Hindlimb muscle (tissue), 1 donor: ENCODE measurements at places on chromosomes 7 and 10.

DNA sequence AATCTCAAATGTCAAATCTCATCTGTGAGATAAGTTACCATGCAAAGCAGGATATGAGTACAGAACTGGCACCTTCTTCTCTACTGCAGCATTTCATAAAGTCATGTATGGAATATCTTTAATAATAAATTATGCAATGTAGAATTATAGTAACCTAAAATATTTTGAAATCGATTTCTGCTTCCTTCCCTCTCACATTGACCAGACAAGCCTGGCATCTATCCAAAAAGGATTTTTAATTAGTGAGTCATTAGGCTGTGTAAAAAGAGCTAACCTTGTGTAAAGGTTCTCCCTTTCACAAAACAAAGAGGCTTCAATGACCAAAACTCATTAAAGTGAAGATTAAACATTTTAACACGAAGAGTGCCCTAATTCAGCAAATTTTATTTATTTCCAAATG lies 48.8 kb upstream of the EXOC6 start:
- no peak for DNase-seq

DNA sequence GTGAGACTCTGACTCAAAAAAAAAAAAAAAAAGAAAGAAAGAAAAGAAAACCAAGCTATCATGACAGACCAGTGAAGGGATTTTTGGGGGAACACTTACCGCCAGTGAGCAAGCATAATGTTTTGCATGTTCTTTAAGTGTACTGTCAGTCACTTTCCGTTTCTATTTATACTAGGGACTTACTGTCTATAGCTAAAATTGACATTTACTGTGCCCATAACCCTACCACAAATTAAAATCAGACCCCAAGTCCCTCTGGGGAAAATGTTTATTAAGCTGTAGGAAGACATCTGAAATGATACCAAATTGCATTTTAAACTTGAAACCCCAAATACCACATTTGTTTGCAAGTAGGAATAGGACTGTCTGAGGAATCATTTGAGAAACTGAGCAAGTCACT lies 252.8 kb downstream of the TRIL start:
- DNase-seq, result no peak

DNA sequence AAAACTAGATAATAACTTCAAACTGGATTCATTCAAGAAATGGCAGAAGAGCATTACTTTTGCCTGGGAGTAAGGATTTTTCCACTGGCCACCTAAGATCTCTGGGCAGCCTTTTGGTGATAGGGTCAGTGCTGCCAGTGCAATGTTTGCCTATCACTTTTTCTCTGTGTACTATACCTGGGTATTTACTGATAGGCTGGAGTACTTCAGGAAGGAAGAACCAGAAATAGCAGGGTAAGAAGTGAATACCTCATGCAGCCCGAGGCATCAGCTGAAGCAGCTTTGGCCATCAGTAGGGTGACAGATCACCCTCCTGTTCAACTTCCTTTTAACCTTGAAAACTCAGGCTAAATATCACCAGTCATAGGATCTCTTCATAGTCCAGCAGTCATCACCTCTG lies 5.5 kb upstream of the PAPSS2 start:
- DNase-seq, result no peak

- no peak for DNase-seq
Observed at GRCh38 chr7:35530124-35531109, 164.5 kb downstream of the HERPUD2 start.

DNA sequence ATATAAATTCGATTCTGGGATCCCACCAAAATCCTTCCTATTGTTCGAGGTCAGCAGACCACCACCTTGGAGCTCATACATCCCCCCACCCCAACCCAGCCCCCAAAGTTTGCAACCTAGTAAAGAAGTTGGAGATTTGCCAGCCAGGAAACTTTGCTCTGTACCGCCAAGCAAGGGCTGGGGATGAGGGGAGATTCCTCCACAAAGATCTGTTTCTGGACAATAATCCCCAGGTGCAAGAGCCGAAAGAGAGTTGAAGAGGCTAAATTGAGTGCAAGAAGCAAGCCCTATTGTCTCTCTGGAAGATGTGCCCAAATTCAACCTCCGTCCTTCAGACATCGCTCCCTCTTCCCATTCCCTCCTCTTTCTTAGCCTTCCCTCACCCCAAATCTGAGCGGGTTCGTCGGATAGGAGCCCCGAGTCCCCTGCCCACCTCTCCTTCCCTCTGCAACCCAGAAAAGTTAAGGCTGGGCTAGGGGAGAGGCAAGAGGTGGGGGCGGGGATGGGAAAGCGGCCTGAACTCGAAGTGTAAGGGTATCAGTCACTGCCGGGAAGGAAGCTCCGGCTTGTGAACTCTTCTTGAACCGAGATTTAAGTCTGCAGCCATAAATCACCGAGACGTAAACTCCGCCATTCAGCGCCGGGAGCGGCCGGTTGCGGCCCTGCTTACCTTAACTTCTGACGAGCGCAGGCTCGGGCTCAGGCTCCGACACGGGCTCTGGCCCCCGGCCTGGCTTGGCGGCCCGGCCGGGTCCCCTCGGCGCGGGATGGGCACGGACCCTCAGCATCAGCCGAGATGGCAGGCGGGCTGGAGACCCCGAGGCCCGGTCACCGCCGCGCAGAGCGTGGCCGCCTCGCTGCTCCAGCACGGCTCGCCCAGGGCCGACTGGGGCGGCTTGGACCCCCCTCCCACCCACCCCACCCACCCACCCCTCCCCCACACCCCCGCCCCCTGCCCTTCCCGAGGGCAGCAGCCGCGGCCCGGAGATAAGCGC lies 10.8 kb upstream of the HOXA2 start:
- peak; percentile 68 for DNase-seq

DNA sequence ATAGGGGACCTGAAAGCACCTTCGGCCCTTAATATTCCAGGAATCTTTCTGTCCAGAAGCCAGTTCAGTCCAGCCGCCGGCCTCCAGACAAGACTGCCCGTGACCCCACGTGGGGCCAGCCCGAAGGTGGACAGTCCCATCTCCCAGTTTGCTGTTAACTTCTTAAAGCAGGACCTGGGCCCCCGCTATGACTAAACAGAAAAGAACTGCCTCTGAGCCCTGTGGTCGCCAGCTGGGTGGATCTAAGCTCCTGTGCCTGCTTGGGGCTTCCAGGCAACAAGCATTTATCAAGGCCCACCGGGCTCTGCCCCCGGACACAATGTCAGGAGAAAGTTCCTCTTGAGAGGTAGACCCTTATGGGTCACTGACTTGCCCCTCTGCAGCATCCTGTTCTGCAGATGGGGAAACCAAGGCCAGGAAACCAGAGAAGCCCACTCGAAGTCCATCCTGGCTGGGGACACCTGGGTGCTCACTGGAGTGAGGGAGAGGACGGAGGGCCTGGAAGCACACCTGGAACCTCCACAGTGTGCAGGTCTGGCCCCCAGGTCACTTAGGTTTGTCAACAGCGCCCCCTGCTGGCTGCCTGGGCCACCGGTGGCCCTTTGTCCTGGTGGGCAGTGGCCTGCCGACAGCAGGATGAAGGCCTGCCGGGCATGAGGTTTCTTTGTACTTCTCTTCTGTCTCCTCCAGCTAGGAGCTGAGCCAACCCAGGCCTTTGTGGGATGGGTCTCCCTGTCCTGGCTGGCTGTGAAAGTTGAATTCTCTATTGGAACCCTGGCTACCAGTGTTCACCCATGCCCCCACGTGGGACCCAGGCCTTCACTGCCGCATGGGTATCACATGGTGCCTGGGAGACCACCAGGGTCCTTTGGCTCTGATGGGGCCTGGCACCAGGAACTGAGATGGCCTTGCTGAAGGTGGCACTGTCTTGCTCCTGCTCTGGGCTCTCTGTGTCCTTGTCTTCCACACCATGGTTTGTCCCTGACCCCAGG lies 128.0 kb downstream of the ZMIZ1 start:
- DNase-seq, result peak; percentile 62

GRCh38 chr7:138934861-138935260 lies 46.3 kb downstream of the KIAA1549 start:
- DNase-seq, result no peak

- DNase-seq, result no peak
Observed at GRCh38 chr10:131270461-131271190, 40.9 kb downstream of the TCERG1L start.

DNA sequence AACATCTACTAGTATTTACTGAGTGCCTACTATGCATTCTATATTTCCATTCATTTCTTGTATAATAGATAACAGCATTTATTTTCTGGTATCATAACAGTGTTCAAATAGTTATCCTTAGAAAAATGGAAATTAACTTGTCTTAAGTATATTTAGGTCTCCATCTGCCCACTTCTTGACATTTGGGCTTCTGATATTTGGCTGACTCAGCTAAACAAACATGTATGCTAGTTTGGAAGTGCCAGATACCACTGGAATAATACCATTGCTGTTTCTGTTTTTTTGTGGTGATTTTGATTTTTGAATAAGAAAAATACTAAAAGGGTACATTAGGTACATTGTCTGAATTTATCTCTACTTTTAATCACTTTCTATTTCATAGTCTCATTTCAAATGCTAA lies 169.2 kb downstream of the ST7 start:
- DNase-seq, result no peak

DNA sequence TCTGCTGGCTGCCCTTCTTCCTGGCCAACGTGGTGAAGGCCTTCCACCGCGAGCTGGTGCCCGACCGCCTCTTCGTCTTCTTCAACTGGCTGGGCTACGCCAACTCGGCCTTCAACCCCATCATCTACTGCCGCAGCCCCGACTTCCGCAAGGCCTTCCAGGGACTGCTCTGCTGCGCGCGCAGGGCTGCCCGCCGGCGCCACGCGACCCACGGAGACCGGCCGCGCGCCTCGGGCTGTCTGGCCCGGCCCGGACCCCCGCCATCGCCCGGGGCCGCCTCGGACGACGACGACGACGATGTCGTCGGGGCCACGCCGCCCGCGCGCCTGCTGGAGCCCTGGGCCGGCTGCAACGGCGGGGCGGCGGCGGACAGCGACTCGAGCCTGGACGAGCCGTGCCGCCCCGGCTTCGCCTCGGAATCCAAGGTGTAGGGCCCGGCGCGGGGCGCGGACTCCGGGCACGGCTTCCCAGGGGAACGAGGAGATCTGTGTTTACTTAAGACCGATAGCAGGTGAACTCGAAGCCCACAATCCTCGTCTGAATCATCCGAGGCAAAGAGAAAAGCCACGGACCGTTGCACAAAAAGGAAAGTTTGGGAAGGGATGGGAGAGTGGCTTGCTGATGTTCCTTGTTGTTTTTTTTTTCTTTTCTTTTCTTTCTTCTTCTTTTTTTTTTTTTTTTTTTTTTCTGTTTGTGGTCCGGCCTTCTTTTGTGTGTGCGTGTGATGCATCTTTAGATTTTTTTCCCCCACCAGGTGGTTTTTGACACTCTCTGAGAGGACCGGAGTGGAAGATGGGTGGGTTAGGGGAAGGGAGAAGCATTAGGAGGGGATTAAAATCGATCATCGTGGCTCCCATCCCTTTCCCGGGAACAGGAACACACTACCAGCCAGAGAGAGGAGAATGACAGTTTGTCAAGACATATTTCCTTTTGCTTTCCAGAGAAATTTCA lies 1.7 kb downstream of the ADRB1 start:
- DNase-seq, result peak; percentile 18

DNA sequence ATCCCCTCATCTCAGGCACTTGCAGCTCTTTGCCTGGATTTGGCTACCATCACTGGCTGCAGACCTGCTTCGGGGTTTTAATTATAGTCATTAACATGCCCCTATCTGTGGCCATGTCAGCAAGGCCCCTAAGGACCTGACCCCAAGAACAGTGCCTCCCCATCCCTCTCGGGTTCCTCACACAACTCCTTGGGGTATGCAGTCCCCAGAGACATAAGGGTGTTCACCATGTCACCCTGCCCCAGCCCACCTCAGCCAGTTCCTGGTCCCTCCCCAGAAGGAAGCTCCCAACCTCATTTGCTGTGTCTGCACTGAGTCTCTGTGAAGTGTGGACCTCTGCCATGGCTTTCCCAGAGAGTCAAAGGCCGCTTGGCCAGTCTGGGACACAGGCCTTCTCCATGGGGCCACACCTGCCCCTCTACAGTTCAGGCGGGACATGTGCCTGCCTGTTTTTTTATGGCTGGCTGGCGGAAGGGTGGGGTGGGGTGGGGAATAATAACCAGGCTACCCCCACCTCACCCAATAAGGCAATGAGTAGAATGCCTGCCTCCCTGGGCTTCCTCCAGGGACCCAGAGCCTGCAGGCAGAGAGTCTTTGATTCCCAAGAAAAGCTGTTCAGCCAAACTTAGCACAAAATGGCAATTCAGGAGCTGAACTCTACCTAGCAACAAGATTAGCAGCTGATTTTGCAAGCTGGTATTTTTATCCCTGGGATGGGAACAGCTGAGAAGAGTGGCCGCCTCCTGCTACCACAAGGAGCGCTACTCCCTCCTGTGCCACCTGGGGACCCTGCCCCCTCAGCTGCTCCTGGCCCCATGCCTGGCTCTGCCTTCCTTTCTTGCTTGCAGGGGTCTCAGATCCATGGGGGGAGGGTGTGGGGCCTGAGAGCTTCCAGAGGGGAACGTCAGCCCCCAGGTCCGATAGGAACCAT lies 23.7 kb upstream of the CAMK2B start:
- no peak for DNase-seq

DNA sequence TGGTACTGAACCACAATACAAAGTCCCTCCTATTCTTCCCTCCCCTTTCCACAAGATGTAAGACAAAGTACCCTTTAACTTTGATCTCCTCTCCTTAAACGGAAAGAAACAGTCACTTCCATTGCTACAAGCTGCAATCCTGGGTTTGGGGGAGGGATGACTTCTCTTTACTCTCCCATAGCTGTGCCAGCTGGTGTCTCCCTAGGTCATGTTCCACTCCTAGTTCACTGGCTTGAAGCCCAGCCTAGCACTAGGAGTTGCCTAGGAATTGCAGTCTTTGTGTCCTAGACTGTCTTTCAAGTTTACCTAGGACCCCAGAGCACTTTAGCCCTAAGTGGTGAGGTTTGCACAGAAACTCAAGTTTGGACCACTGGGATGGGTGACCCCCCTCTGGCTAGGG lies 311.1 kb downstream of the HPSE2 start:
- no peak for DNase-seq

DNA sequence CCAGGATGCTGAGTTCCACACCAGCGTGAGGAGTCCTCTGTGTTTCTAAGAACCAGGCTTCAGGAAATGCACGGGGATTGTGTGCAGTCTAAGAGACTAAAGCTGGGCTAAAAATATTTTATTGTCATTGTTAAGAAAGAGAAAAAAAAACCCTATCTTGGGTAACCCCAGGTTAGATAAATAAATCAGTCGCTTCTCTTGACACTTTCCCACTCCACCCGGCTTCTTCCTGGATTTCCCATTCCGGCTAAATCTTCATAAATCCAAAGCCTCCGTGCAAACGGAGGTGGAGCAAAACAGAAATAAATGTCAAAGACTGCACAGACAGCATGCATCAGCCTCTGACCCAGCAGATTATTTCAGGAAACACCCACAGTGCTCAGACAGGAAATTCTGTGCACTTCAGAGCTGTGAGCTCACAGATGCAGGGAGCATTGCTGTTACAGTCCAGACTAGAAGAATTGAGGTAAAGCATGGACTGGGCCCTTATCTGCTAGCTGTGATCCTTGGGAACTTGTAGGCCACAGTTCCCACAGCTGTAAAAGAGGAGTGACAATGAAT lies 44.8 kb upstream of the GRID1 start:
- DNase-seq, result peak; percentile 12

DNA sequence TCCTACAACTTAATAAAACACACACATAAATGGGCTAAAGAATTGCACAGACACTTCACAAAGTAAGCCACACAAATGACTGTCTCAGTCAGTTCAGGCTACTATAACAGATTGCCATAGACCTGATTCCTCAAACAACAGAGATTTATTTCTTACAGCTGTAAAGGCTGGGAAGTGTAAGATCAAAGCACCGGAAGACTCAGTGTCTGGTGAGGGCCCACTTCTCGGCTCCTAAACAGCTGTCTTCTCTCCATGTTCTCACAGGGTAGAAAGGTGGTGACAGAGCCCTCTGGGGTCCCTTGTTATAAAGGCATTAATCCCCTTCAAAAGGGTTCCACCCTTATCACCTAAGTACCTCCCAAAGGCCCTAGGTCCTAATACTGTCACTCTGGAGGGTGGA lies 18.3 kb downstream of the STK32C start:
- DNase-seq, result no peak

GRCh38 chr7:5225616-5226290 lies 35.7 kb downstream of the WIPI2 start:
- no peak for DNase-seq
